Adrenal gland (tissue), 19 donors: ENCODE measurements at places on chromosomes 7 and 10.

GRCh38 chr10:61763778-61764177, 101.0 kb downstream of the CABCOCO1 start:
- DNase-seq, result no peak

DNA sequence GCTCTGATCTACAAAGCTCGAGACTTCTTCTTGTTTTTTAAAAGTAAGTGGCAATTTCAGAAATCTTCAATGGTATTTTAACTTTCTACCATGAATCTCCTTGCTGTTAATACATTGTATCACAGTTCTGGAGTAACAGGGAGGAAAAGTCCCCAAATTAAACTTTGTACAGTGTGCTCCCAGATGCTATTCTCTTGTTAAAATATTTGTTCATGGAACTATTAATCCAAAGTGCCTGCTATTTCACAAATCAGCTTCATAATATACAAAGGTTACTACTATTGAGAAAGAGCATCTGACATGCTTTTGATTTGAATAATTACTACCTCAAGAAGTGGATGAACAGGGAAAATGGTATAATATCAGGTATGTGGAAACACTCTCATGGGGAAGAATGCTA, 36.6 kb downstream of the SIRT1 start:
- DNase-seq, result no peak

DNA sequence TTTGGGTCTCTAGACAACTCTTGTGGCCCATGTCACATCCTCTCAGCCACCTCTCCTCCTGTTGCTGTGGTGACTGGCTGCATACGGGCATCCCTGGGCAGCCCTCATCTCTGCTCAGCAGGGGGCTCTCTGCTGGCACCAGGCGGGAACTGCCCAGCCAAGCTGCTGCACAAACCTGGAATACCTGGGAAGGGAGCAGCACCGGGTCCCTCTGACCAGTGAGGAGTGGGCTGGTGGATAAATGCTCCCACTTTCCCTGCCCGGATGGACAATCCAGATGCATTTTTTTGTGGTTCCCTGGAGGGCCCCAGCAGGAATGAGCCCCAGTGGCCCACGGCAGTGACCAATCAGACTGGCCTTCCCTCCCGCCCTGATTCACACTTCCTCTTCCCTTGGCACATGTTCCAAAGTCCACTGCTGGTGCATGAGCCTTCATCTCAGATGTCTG, 21.9 kb downstream of the GRID1 start:
- DNase-seq, result no peak

GRCh38 chr7:31122649-31123058, 70.5 kb downstream of the ADCYAP1R1 start:
- DNase-seq, result peak; percentile 74

- peak; percentile 20 for DNase-seq
These were observed 260.7 kb downstream of the BMPER start for GRCh38 chr7:34165927-34166550.

- no peak for DNase-seq
These were observed 17.8 kb upstream of the CPXM2 start for GRCh38 chr10:123909426-123909825.

DNA sequence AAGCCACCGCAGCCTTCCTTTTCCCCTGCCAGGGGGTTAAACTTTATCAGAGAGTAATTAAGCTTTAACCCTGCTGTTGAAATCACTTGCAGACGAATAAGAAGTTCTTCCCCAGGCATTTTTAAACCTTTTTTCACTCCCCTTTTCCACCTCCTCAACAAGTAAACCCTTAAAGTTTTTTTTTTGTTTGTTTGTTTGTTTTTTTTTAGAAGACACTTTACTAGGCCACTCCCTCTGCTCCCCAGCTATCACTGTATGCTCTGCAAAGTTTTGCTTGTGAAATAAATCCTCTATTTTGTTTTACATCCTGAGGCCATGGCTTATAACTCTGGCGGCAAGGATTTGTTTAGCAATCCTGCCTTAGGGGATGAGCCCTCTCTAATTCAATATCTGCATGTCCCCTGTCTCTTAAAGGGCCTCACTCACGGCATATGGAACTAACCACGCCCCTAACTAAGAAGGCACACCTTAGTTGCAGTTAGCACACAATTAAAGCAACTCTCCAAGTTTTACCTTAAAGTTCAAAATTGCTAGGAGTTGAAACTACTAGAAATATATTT, 1354.7 kb upstream of the LRRTM3 start:
- DNase-seq, result no peak

- DNase-seq, result no peak
These were observed 151.5 kb downstream of the FRMD4A start for GRCh38 chr10:14179251-14179650.
